CD8-positive, alpha-beta memory T cell (primary cell): ENCODE measurements at places on chromosomes 2 and 18.

GRCh38 chr2:98899041-98899702 is 36.9 kb downstream of the CRACDL start:
- DNase-seq = no peak

- no peak for DNase-seq
Observed at GRCh38 chr18:64409511-64409910, 260.6 kb upstream of the LINC00305 start.

DNA sequence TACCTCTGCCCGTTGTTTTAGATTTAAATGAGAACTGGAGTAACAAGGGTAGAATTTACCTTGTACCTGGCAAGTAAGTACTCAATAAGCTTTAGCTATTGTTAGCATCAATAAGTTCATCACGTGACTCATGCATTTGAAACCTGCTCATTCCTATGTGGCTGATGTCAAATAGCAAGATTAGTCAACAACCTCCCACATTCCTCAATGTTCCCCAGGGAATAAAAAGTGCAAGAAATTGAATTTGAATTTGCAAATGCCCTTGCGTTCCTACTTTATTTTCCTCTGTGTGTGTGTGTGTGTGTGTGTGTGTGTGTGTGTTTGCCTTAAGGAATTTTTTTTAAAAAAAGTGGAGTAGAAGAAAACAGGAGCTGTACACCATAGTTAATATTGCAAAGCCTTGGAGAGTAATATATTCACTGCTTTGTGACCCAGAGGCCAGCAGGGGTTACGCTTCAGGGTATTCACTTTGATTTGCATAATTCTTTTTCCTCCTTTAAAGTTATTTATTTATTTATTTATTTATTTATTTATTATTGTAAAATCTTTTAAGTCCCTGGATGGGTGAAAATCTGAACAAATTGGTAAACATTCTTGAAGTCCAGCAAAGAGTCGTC is 43.9 kb upstream of the DNAH7 start:
- no peak for DNase-seq

GRCh38 chr2:81395746-81396145 is 1091.2 kb upstream of the LRRTM1 start:
- no peak for DNase-seq

DNA sequence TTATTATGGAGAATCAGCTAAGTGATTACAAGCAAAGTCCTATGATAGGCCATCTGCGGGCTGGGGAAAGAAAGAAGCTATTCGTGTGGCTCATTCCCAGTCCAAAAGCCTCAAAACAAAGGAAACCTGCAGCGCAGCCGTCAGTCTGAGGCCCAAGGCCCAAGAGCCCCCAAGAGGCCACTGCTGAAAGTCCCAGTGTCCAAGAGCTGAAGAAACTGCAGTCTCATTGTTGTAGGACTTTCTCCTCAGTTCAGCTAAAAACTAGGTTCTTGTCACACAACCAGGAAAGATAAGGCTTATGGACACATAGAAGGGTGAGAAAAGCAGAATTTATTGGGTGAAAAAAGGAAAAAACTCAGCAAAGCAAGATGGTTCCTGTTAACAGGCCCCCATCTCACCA is 143.2 kb downstream of the RHBDD1 start:
- DNase-seq = no peak

- peak; percentile 54 for DNase-seq
Observed at GRCh38 chr2:68196120-68196716, 38.5 kb downstream of the PNO1 start.

DNA sequence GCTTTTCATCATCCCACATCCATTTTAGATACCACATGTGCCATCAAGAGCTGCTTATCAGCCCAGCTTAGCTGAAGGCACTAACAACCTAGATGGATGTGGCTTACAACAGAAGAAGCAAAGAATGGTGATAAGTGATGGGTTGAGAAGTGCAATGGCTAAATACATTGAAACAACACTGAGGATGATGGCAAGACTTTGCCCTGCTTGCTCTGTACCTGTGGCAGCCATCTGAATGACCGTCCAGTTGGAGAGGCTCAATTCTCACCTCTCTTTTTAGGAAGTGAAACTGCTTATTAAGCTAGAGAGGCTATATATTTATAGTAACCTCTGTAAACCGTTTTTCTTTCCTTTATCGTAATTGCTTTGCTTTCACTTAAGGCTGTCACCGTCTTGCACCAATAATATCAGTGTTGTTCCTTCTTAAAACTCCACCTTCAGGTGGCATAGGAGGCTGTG is 5.7 kb downstream of the GPATCH11 start:
- DNase-seq = no peak

DNA sequence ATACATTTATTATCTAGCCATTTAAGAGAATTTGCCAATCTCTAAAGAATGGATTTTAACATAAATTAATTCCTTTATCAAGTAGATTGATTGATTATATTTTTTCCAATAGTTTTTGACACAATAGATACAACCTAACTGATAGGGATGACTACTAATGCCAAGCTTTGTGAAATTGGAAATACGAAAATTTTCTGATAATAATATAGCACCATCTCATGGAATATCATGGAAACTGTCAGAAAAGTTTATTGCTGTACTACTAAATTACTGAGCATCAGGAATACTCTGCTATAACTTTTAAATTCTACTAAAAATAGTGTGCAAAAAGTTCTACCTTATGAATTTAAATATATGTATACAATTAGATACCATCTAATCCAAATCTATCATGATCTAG is 101.8 kb upstream of the MAP2 start:
- no peak for DNase-seq

DNA sequence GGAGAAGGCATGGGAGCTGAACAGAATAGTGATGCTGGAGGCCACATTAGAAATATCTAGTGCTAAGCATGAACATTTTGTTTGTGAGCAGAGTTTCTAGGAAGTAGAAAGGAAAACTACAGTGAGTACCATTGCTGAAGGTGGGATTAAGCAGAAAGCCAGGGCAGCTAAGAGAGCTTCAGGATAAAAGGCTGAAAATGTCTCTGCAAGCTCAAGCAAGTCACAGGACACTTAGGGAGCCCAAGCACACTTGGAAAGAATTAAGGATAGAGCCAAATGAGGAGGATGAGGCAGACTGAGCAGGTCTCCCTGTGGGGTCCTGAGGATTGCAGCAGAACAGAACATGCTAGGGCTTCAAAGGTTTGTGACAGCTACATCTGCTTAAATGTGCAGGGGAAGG is 80.6 kb upstream of the LYPD1 start:
- DNase-seq = no peak

GRCh38 chr2:48482769-48483168 is 47.2 kb upstream of the STON1 start:
- DNase-seq = no peak
